ENCODE measurements at places on chromosomes 6 and 20.

- DNase-seq: no peak
Measured at GRCh38 chr6:39086711-39087110, 28.3 kb downstream of the SAYSD1 start.

GRCh38 chr6:144935181-144935580, 650.0 kb downstream of the UTRN start:
- no peak for DNase-seq

- no peak for DNase-seq
Measured at GRCh38 chr20:64108731-64109681, 1.6 kb upstream of the NPBWR2 start.

- DNase-seq: no peak
Measured at GRCh38 chr6:28810659-28811053, 113.1 kb downstream of the TRIM27 start.

- DNase-seq: no peak
Measured at GRCh38 chr6:43304361-43304760, 4.3 kb downstream of the CRIP3 start.

All from bone marrow (tissue), 2 donors.